ENCODE measurements at places on chromosomes 3 and 15.
A peak's percentile ranks its signal among the peaks of the same experiment; 100 is the strongest.

DNA sequence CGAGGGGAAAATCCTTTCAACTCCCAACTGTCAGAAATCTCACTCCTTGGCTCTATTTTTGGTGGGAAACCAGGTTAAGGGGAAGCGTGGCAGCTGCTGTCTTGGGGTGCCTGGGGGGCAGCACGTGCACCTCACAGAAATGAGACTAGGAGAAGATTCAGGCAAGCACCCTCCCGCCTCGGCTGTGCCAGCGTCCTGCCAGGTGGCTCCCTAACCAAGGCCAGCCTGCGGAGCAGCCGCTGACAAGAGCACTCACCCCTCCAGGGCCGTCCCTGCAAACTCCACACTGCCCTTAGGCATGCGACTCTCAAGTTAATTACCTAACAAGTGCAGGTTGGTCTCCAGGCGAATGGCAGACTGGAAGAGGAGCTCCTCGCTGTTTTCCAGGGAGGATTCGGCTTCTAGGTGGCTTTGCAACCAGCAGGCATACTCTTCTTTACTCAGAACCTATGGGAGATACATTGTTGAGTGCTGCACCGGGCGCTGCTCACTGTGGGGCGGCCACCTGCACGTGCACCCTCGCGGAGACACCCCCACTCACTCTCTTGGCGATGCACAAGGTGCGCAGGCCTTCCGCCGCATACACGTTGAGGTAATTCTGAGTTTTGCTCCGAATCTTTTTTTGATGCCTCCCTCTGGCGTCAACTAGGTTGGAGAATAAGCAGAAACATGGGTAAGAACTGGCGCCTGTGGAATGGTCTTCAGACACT lies 155.3 kb downstream of the ATP10A start:
- no peak for DNase-seq

- DNase-seq = no peak
Observed at GRCh38 chr15:99998661-99999101, 265.4 kb upstream of the LYSMD4 start.

- DNase-seq = no peak
Observed at GRCh38 chr3:21356402-21356801, 394.6 kb downstream of the ZNF385D start.

DNA sequence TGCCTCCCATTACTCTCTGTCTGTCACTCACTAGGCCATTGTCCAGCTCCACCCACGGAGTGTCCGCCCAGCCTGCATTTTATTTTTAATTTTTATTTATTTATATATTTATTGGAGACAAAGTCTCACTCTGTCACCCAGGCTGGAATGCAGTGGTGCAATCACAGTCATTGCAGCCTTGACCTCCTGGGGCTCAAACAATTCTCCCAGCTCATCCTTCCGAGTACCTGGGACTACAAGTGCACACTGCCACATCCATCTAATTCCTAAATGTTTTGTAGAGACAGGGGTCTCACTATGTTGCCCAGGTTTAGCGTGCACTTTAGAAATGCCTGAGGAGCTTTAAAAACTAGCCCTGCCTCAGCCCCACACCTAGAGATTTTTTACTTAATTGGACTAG lies 141.5 kb downstream of the LIPC start:
- DNase-seq = no peak

GRCh38 chr3:58206406-58207011 lies 4.3 kb downstream of the DNASE1L3 start:
- peak; percentile 3 for DNase-seq

DNA sequence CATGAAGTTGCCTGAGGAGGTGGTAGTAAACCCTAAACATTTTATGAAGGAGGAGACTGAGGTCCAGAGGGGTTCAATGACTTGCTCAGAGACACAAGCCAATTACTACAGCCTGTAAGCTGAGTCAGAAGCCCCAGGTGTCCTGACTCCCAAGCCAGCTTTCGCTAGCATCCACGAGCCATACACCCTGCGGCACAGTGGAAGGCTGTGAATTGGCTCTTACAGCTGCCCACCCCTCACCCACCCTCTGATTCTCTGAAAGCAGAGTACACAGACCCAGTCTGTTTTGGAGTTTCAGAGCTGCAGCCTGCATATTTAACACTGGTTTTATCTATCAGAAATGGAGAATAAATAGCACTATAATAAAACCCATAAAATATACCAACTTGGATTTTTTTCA lies 253.4 kb downstream of the IGSF11 start:
- no peak for DNase-seq

- no peak for DNase-seq
Observed at GRCh38 chr15:95347837-95348236, 982.7 kb upstream of the NR2F2 start.

DNA sequence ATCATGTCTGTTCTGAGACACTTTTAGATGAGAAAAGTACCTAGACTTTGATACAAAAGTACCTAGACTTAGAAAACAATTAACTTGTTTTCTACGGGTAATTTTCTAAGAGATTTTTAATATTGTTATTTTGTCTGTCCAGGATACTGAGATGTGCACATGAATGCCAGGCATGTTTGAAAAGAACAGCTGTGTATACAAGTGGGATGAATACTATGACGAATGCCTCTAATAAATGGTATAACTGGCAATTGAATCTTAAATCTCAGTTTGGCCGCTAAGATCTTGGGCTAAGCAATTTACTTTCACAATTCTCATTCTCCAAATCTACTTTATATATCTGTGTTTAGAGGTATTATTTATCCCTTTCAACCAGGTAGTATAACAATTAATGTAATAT lies 207.4 kb downstream of the CBLB start:
- no peak for DNase-seq

- peak; percentile 45 for DNase-seq
Observed at GRCh38 chr15:38670128-38671005, 105.8 kb upstream of the RASGRP1 start.

DNA sequence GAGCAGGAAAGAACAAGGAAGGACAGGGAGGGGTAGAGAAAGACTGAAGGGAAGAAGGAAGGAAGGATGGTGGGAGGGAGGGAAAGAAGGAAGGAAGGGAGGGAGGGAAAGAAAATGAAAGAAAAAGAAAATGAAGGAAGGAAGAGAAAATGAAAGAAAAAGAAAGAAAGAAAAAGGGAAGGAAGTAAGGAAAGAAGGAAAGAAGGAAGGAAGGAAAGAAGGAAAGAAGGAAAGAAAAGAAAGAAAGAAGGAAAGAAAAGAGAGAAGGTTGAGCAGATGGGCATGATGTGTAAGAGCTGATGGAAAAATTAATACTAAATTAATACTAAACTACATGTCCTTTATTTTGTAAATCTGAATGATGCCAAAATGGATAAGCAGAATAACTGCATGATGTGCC lies 418.3 kb upstream of the CDIN1 start:
- no peak for DNase-seq

- no peak for DNase-seq
Observed at GRCh38 chr3:14307656-14308302, 94.6 kb upstream of the SLC6A6 start.

- DNase-seq = peak; percentile 59
Observed at GRCh38 chr3:39408493-39409372, 2.2 kb downstream of the RPSA start.

- no peak for DNase-seq
Observed at GRCh38 chr3:46987319-46987742, 7.9 kb downstream of the NBEAL2 start.

DNA sequence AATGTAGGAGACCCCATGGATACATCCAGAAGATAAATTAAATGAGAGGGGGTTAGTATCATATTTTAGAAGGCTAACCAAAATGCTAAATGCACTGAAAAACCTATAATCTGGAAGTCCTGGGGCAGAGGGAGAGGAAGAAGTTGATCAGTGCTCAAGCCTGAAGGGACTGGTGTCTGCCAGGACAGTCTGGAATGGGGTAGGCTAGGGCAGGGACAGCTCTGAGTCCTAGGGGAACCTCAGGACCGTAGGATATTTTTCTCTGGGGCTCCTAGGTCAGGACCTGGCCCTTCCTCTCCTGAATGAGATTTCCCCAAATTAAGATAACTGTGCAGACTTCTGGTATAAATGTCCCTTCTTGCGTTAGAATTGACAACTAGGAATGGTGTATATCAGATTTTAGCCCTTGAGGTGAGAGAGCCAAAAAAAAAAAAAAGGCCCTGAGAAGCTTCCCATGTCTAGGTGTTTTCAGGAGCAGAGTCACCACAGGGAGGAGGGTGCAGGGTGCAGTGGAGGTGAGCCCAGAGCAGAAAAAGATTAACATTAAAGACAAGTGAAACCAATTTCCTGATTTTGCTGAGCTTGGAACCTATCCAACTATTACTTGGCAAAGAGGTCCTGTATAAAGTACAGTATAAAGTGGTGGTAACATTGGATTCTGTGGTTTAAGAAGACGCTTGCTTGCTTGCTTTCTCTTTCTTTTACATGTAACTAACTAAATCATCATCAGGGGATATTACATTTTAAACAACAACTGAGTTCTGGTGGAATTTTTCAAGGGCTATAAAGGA lies 63.5 kb downstream of the HACD2 start:
- DNase-seq = no peak

DNA sequence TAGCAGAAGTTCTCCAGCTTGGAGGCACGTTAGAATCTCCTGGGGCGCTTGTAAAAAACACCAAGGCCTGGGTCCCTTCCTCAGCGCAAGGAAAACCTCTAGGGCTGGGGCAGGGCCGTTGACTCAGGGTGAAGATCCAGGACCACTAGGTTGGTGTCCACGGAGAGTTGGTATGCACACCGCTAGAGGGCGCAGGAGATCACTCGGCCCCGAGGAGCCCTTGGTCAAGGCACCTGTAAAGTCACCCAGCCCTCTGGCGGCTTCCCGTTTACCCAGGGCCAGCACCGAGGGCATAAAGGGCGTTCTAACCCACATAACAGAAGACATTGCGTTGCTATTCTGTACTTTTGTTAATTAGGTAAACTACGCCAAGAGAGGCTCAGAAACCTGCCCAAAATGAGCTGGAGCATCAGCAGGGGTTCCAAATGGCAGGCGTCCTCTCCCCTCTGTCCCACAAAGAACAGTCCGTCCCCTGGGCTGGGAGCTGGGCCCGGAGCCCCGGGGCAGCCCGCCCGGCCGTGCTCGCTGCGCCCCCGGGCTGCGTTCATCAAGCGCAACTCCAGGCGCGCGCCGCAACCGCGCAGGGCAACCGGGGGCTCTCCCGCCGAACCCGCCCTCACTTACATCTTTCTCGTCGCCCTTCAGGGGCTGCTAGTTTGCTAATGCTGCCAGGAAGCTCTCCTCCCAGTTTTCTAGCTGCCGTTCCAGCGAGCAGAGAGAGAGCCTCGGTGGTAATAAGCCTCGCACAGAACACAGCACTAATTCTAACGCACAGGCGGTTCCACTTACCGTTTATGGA lies 332.1 kb downstream of the ARRDC4 start:
- DNase-seq = no peak

DNA sequence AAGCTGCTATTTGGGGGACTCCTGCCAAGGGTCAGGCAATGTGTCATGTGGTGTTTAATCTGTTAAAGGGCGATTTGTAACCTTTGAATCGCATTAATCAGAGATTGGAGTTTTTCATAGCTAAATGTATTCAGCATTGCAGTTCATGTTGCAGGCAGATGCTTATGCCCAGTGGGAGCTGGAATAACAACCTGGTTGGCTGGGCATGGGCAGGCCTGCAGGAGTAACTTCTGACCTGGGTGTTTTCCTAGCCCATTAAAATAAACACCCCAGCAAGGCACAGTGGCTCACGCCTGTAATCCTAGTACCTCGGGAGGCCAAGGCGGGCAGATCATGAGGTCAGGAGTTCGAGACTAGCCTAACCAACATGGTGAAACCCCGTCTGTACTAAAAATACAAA lies 268.7 kb downstream of the BBX start:
- no peak for DNase-seq

GRCh38 chr3:121817753-121818152 lies 17.1 kb downstream of the IQCB1 start:
- DNase-seq = no peak

DNA sequence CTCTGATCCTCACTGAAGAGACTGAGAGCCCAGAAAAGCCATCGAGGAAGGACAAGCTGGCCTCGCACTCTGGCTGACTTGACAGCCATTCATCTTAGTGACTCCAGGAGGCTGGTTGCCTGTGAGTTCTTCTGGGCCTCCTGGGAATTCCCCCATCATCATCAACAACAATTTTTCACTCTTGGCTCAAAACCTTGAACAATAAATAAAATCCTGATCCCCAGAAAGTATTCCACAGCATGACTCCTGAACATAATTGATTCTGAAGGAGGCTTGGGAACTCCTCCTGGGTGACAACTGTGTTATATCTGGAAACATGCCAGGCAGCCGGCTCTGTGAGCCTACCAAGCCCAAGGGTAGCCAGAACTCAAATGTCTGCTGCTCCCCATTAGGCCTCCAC lies 188.6 kb downstream of the SHQ1 start:
- DNase-seq = no peak

GRCh38 chr15:72786676-72787345 lies 3.3 kb upstream of the ADPGK start:
- DNase-seq = no peak

DNA sequence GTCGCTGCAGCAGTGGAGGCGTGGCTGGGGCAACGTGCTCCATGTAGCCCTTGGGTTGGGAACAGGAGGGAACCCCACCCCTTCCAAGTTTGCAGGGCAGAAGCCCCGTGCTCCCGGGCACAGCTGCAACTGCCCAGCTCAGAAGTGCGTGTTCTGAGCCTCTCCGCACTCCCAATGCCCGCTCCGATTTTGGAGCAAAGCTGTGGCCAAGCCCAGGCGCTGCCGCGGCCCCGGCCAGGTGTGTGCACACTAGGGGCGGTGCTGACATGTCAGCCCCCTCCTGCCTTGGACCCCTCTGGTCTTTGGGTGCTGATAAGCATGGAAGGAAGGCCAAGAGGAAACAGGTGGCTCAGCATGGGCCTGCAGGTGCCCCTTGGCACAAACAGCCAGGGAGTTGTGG lies 87.6 kb upstream of the TTBK2 start:
- DNase-seq = no peak

DNA sequence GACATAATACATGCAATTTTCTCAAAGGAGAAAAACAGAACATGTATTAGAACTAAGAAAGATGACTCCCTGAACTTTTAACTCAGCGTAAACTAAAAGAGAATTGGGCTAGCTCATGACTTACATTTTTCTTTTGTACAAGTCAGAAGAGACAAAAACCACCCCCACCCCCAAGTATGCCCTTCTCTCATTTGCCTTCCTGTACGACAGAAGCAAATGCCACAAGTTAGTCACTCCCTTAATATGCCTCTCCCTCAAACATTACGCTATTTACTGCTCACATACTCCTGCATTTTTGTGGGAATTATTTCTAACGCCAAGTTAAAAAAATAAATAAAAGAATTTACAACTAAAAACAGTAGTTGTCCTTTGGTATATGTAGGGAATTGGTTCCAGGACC lies 22.0 kb downstream of the CPEB1 start:
- DNase-seq = no peak

DNA sequence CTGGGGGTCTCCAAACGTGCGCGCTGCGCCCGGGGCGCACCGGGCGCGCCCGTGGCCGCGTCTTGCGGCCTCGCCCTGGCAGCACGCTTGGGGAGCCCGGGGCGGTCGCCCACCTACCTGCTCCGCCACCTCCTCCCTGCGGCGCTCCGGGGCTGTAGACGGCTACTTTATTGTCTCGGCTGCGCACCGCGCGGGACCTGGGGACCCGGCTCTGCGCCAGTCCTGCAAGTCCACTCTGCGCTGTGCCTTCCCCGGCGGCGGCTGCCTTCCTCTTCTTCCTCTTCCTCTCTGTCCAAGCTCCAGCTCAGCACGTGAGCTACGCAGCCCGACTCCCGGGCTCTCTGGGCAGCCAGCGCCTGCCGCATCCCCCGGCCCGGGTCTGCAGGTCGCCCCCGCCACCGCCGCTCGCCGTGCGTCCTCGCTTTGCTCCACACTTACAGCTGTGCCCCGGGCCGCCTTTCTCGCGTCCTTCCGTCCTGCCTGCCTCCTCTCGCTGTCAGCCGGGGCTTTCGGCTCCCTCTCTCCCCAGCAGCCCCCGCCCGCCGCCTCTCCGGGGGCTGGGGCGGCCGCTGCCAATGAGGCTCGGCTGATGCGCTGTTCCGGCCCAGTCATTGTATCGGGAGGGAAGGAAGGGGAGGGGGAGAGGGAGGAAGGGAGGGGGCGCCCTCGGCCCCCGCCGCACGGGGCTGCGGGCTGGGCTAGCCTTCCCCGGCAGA lies 156.4 kb upstream of the FRMD4B start:
- no peak for DNase-seq

Measured in stimulated activated naive CD4-positive, alpha-beta T cell treated with Interleukin-2 at 50 U/mL for 16 hours (primary cell).